ENCODE measurements at places on chromosomes 6 and 20.

DNA sequence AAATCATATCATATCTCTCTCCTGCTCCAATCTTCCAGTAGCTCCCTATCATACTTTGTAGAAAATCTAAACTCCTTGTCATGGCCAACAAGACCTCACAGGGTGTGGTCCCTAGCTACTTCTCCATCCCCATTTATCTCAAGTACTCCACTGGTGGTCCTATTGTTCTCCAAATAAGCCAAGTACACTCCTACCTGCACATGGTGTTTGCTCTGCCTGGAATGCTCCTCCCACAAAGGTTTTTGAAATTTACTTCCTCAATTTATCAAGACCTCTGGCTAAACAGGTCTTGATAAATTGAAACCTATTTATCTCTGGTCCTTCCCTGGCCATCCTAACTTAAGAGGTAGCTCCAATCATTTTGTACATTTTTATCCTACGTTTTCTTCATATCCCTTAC is 12.1 kb downstream of the TMX4 start:
- DNase-seq = no peak

DNA sequence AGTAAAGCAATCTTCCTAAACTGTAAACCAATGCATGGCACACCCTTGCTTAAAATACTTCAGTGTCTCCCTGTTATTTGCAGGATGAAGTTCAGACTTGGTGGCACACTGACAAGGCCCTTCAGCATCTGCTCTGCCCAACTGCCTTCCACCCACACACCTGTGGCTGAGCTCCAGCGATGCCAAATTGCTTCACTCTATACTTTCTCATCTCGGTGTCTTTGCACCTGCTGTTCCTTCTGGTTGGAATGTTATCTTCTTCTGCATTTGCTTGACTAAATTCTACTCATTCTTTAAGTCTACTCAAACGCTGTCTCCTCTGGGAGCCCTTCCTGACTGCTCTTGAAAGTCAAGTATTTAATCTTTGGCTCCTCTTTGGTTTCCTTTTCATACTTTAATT is 100.1 kb upstream of the SUPT3H start:
- DNase-seq = no peak

DNA sequence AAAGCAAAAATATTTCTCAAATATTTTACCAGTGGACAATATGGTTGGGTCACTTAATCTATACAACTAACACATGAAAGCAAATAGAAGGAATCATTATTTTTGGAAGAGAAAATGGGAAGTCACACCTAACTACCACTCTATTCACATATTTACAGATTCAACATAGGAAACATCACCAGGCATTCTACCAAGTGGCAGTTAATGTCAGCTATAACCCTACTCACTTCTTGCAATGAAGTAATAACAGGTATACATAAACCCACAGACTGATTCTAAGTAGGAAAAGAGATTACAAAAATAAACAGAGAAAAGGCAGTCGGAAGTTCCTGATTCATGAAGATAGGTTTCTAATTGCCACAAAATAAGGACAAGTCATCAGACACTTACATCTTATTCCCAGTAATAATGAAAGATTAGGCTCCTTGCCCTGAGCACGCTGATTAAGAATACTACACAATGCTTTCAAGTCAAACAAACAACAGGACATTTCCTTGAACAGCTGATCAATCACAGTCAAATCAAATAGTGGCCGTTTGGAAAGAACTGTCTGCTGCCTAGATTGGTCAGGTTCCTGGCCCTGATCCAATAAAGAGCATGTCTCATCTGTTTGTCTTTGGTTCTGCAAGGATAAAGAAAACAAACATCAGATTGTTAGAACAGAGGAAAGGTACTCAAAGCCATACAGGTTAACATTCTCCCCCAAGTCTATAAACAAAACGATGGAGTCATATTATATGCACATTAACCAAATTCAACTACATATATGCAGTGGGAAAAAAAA is 79.2 kb upstream of the PLN start:
- no peak for DNase-seq

- no peak for DNase-seq
Observed at GRCh38 chr6:167442245-167442644, 117.4 kb downstream of the TTLL2 start.

DNA sequence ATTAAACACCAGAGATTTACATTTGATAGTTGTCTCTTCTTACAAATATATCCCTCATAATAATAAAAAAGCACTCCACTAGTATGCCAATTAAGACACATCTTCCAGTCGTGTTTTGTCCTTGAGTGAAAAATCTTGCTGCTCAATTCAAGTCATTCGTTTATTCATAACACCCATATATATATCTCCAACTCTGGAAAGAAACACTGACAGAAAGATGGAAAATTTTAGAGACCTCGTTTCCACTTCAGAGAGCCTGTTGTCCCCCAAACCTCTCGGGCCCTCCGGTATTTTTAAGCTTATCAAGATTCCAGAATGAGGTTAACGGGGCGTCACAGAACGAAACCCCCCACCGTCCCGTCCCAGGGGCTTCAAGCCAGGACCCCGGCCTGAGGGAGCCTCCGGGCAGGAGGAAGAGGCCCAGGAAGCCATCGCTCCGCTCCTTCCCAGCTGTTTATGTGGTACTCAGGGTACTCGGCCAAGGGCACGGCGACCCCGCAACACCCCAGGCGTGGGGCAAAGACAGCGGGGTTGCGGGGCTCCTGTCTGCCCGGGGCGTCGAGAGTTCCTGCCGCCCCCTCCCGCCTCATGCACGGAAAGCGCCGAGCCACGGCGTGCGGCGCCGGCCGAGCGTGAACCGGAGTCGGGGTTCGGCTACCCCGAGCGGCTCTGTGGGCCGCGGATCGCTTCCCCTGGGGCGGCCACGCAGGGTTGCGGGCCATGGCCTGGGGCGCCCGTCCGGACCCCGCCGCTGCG is 623 bp upstream of the SNX9 start:
- peak; percentile 83 for DNase-seq

- DNase-seq = no peak
Observed at GRCh38 chr6:124056407-124057334, 253.0 kb downstream of the NKAIN2 start.

- no peak for DNase-seq
Observed at GRCh38 chr6:1860756-1861348, 251.1 kb downstream of the FOXC1 start.

DNA sequence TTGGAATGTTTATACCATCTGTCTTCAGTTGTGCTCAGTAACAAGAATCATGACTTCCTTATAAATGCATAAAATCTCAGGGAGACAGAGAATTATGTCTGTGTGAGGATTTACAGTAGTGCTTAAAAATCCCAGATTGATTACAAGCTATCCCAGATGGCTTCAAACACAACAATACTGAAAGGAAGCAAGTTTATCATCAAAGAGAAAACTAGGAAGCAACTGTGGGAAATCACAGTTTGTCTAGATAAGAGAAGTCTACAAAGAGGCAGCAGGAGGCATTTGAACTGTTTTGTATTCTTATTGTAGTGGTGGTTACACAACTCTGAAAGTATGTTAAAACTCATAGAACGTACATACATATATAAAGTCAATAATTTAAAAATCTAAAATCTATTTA is 104.4 kb upstream of the SALL4 start:
- DNase-seq = no peak

GRCh38 chr6:9252799-9253198 is 817.5 kb upstream of the SLC35B3 start:
- no peak for DNase-seq

- no peak for DNase-seq
Observed at GRCh38 chr6:44676826-44677433, 289.4 kb downstream of the CDC5L start.

- DNase-seq = no peak
Observed at GRCh38 chr6:35427851-35428321, 24.3 kb upstream of the FANCE start.
